ENCODE measurements at places on chromosomes 16 and 17. TPM values are rescaled to one million over a fixed set of nuclear protein-coding genes. Genes with fewer than 3 reads are reported as not detected.

DNA sequence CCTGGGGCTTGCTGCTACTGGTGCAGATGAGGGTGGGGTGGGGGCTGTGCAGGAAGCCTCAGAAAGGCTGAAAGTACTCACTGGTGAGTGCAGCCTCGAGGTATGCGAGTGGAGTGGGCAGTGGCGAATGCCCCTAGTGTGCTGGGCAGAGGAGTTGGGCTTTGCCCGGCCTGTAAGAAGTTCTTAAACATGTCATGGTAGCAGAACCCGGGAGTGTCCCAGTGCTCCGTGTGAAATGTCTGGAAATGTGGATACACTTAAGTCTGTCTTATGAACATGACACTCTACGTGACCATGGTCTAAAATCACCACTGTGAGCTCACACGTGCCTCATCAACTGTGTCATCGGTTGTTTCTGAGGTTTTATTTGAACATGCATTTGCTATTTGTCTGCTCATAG is 1.7 kb downstream of the SMTNL2 start:
- DNase-seq, result peak; percentile 50

DNA sequence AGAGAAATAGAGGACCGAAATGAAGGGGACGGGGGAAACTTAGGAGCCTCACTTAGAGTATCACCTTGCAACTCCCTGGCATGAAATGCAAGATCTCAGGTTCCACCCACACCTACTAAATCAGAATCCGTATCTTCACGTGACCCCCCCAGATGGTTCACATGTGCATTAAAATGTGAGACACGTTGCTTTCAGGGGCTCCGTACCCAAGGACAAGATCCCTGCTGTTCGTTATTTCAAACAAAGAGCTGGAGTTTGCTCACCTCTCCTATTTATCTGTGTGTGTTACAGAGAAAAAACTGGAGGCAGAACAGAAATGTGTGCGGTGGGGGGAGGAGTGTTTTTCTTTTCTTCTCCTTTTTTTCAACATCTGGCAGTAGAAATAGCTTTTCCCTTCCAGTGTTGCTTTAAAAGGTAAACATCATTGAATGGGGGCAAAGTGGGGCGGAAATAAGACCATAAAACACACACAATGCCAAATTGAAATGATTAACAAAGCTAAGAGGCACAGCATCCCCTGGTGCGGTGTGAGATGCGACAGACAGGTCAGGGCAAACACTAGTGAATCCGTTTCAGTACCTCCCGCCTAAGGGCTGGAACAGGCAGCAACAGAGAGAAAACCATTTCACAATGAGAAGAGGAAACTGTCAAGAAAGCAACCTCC is 145.4 kb downstream of the SOX9 start:
- no peak for DNase-seq

- DNase-seq, result peak; percentile 59
Observed at GRCh38 chr17:50865060-50865867, 890 bp downstream of the TOB1 start.

GRCh38 chr17:82648165-82648668 is at the start of gene WDR45B:
TSS of gene WDR45B (minus strand) at chr17:82648444. CDS start at chr17:82648340, 104 bp downstream.
- DNase-seq, result peak; percentile 98

DNA sequence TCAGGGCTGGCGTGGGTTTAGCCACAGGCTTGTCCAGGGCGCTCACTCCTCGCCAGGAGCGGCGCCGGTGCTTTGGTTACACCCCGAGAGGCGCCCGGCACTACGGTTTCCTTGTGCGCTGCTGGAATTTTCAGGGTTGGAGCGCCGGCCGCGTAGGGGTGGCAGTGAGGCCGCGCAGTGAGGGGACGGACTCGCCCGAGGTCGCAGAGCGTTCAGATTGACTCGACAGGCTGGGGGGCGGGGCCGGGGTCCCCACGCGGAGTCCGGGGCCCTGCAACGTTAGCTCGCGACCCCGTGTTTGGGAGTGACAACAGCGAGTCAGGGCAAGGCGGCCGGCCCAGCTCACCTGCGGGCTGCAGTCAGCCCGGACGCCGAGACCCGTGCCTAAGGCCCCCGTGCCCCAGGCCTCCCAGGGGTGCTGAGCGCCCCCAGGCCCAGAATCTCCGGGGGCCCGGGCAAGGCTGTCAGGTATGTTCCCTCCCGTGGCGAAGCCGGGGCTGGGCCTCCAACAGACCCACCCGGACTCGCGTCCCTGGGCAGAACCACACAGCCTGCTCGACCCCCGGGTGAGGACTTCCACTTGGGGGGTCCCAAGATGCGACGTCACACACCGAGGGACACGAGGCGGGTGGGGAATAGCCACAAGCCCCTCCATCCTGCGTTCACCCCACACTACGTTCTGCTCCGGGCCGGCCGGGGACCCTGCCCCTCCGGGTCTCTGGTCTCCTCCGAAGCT is 1.3 kb upstream of the ACTG1 start:
- peak; percentile 88 for DNase-seq

DNA sequence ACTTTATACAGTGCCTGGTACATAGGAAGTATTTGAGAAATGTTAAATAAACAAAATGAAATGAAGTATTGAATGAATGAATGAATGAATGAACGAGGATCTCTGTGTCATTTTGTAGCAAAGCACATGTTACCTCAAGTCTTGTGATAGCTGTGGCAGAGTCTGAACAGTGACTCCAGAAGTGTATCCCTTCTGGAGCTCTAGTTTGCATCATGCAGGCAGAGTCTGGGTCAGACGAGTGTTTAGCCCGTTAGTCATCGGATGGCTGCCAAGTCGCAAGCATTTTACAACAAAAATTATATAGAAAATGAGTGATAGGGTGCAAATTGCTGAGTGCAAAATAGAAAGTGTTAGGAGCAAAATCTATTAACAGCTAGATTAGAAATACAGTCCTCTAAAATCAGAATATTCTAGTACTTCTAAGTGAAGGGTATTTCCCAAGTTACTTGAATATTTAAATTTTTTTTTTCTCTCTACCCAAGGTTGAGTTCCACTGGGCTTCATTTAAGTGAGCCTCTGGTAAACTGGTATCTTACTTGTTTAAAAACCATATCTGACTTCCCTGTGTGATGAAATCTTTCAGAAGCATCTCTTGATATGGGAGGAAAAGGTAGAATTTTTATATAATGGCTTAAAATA is 113.3 kb downstream of the FTO start:
- DNase-seq, result no peak

GRCh38 chr16:87543436-87544191 is 50.8 kb upstream of the ZCCHC14 start:
- DNase-seq, result no peak

DNA sequence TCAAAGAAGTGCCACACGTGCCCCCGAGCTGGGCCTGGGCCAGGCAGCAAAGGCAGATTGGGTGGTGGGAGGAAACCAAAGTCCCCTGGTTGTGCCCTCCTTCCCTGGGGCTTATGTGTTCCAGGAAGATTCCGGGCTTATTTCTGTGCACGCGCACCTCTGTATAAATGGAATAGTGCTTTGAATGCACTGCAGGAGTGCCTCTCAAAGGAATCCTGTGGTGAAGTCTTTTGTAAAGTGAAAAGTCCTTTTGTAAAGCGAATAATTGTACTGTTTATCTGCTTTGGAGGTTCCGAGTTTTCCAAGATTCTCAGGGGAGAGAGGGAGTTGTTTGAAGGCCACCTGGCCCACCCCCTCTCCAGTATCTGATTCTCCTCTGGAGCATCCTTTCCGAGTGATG is 26.8 kb downstream of the C17orf75 start:
- DNase-seq, result no peak

DNA sequence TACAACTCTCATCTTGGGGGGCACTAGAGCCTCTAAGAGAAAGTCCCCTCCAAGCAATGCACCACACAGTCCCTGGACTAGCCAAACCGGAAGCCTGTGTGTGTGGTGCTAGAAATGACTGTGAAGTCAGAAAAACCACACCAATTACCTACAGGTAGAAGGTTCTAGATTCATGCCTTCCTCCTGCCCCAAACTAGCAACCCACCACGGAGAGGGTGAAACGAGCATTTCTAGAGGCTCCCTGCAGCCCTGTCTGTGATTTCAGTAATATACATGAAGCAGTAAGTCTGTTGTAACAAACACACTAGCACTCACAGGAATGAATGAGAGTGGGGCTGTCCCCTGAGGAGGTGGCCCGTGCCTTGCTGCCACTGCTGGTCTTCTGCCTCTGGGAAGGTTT is 13.6 kb downstream of the ZFHX3 start:
- DNase-seq, result no peak

GRCh38 chr16:49664221-49665215 is 191.4 kb downstream of the ZNF423 start:
- peak; percentile 90 for DNase-seq

DNA sequence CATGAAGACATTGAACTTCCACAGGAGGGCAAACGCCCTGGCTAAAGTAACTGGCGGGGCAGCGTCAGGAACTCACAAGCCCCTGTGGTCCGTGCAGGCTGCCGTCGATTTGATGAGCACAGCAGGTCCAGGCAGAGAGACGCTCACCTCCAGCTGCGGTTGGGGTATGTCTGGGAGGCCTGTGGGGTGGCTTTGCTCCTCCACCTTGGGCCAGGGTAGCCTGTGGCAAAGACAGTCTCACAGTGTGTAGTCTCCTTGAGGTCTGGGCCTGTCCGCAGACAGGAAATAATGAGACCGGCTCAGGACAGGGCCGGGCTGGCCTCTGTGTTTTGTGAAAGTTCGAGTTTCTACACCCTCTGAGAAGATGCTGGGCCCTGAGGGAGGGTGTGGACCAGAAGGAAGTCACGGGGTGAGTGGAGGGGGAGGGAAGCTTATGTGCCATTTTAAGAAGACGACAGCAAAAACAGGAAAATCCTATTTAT is 103.3 kb downstream of the METRNL start:
- peak; percentile 82 for DNase-seq

DNA sequence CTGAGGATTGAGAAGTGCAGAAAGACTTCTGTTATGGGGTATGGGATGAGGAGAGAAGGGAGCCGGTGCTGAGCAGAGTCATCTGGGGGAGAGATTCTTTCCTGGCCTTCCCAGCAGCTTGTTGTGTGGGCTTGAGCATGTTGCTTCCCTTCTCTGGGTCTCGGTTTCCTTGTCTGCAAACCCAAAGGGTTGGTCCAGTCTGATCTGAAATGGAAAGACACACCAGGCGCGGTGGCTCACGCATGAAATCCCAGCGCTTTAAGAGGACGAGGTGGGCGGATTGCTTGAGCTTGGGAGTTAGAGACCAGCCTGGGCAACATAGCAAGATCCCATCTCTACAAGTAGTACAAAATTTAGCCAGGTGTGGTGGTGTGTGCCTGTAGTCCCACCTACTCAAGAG is 6.0 kb downstream of the SOCS3 start:
- peak; percentile 57 for DNase-seq

The EFCAB5 gene
- total RNA-seq, result 0.43 TPM

The CX3CL1 gene
- total RNA-seq, result 8.2 TPM

The RASD1 gene
- total RNA-seq, result 36.3 TPM

The KRTAP17-1 gene
- total RNA-seq, result not detected

The BLTP2 gene
- total RNA-seq, result 70.6 TPM

The KRT27 gene
- total RNA-seq, result not detected

The C16orf92 gene
- total RNA-seq, result not detected
